ENCODE measurements at places on chromosomes 4 and X.

- DNase-seq, result no peak
Measured at GRCh38 chr4:36394352-36394903, 113.0 kb downstream of the DTHD1 start.

DNA sequence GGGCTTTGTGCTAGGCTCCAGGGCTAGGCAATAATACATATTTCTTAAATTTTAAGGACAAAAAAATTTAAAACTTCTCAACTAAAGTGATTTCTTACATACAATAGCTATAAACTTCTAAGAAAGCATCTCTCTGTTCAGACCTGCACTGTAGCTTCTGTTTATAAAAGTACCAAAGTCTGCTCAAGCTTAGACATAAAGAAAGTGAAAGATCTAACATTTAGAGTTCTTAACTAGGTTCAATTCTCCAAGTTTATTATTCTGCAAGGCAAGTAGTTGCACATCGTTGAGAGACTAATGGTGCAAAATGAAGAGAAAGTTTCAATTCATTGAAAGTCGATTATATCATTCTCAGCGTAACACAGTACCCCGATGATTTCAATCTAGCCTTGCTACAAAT lies 857.4 kb upstream of the HTR2C start:
- DNase-seq, result no peak

GRCh38 chr4:168516841-168517240 lies 20.0 kb downstream of the PALLD start:
- DNase-seq, result no peak

- DNase-seq, result no peak
Measured at GRCh38 chr4:137463377-137464003, 68.8 kb downstream of the PCDH18 start.

- DNase-seq, result no peak
Measured at GRCh38 chr4:76726631-76727030, 171.3 kb downstream of the SOWAHB start.

GRCh38 chrX:110013968-110014367 lies 11.1 kb downstream of the TMEM164 start:
- DNase-seq, result no peak

GRCh38 chr4:151643564-151643963 lies 117.2 kb downstream of the GATB start:
- DNase-seq, result no peak

DNA sequence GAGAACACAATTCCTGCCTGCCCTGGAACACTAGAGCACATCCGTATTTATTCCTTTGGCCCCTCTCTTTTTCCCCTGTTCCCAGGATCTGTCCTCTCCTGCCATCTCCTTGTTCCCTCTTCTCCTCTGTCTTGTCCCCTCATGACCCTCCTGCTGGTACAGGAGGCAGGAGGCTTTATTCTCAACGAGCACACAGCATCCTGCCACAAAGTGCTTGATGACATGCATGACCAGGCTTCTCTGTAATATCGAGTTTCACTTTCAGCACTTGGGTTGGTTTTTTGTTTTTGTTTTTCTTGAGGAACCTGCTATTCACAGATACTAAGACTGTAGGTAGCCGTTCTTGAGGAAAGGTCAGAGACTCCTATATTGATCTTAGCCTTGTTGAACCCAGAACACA lies 35.3 kb downstream of the NALF2 start:
- no peak for DNase-seq

GRCh38 chr4:13522282-13523104 lies 21.8 kb downstream of the NKX3-2 start:
- DNase-seq, result peak; percentile 79

GRCh38 chr4:157787618-157788017 lies 385.2 kb downstream of the GASK1B start:
- no peak for DNase-seq

DNA sequence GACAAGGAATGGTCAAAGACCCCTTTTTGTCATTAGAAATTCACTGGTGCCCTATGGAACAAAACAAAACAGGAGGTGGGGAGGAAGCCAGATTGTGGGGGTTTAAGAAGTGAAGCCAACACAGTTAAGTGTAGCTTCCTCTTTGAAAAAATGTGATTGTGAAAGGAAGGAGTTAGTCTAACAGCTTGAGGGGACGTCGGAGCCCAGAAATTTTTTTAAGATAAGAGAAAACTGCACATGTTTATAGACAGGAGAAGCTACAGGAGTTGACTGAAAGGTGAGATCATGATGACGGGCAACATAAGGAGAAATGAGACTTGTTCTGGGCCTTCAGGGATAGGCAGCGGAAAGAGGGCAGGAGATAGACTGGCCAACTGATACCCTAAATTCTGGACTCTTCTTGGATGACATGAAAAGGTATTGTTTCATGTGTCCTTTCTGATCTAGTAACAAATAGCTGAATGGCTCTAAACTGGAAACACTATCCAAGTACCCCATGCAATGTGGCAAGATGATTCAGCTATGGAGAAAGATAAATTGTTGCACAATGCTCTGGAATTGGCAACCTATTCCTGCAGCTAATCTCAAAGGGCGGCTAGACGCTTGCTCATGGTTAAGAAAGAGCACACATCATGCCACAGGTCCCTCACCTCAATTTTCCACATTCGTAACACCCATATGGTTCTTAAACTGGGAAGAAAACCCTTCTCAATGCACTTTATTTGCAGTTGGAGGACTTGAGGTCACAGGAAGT lies 3.7 kb upstream of the HDAC8 start:
- DNase-seq, result no peak

DNA sequence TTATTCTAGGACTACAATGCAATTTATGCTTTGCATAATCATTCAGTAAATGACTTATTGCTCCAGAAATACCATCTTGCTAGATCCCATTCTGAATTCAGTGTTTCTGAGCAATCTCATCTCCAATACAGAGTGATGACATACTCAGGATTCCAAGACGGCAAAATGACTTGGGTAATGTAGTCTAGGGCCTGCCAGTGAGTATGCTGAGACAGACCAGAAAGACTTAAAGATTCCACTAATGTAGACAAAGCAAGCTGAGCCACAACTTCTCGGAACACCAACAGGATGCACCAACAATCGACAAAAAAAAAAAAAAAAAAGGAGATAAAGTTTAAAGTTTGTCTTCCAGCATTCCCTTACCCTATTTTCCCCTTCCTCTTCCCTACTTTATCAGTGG lies 919 bp upstream of the SEC24B start:
- DNase-seq, result no peak

GRCh38 chr4:52028970-52029369 lies 8.8 kb upstream of the LRRC66 start:
- no peak for DNase-seq

DNA sequence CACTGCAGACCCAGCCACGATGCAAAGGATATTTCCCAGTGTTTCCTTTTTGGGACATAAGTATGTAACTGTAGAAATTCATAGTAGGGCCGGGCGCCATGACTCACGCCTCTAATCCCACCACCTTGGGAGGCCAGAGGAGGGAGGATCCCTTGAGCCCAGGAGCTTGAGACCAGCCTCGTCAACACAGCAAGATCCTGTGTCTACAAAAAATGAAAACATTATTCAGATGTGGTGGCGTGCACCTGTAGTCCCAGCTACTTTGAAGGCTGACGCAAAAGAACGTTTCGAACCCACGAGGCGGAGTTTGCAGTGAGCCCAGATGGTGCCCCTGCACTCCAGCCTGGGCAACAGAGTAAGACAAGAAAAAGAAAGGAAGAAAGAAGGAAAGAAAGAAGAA lies 49.2 kb downstream of the CRLF2 start:
- DNase-seq, result no peak

- no peak for DNase-seq
Measured at GRCh38 chr4:53016099-53016820, 154.1 kb downstream of the RASL11B start.

DNA sequence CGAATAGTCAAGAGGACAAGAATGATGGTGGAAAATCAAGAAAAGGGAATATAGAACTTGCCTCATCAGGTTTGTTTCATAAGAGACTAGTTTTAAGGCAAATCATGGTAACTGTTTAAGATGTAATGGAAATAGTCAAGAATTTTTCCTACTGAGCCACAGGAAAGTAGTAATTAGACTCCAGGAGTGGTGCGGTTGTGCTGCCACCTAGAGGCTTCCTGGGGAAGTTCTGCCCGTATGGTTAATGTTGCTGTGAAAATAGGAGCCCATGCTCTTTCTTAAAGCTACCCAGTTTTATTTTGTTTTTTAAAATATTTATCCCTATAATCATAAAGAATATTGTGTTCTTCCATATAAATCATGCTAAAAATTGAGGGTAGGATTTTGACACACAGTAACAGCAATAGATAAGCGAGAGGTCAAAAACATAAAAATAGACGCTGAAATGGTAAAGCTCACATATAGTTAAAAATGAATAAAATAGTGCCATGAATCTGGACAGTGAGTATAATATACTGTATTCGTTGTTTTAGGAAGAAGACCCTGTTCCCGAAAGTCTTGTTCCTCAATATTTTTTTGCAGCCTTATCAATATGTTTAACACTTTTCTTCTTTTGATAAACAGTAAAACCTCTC lies 87.0 kb downstream of the PHOX2B start:
- DNase-seq, result peak; percentile 56

- no peak for DNase-seq
Measured at GRCh38 chrX:39063702-39064101, 262.4 kb downstream of the MID1IP1 start.

GRCh38 chrX:11210415-11210801 lies 82.8 kb upstream of the AMELX start:
- no peak for DNase-seq
